ENCODE measurements at places on chromosomes 5 and 9.
A peak's percentile ranks its signal among the peaks of the same experiment; 100 is the strongest.

DNA sequence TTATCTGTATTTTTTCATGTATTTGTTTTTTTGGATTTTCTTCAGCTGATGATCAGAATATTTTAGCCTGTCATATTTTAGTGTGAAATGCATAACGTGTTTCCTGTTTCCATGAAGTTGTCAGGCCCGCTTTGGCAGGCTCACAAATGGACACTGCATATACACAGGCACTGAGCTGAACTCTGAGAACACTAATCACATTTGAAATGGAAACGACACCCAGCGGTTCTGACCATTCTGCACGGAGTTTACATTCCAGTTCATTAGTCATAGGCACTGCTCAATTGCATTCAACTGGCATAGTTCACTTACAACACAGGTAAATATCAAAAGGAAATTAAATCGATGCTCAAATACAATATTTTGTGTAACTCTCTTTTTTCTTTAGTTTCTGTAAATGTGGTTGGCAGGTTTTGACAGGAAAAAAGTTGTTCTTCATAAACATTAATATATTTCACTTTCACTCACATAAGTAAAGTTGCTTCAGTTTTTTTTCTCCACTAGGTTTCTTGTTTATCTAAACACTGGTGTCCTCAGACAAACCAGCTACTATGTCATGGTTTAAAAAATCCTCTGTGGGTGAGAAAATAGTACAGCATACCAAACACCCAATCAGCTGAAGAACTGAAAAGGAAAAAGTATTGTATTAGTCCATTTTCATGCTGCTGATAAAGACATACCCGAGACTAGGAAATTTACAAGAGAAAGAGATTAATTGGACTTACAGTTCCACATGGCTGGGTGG, 559.0 kb upstream of the DAP start:
- no peak for DNase-seq

GRCh38 chr9:1238407-1238806, 188.2 kb downstream of the DMRT2 start:
- DNase-seq: no peak

- peak; percentile 38 for DNase-seq
These were observed at the start of gene IGFBPL1 for GRCh38 chr9:38423973-38424843. IGFBPL1 (minus strand) TSS chr9:38424454; CDS start chr9:38424424, 30 bp downstream.

GRCh38 chr9:73152543-73152844, 829 bp downstream of the ANXA1 start:
- no peak for DNase-seq

DNA sequence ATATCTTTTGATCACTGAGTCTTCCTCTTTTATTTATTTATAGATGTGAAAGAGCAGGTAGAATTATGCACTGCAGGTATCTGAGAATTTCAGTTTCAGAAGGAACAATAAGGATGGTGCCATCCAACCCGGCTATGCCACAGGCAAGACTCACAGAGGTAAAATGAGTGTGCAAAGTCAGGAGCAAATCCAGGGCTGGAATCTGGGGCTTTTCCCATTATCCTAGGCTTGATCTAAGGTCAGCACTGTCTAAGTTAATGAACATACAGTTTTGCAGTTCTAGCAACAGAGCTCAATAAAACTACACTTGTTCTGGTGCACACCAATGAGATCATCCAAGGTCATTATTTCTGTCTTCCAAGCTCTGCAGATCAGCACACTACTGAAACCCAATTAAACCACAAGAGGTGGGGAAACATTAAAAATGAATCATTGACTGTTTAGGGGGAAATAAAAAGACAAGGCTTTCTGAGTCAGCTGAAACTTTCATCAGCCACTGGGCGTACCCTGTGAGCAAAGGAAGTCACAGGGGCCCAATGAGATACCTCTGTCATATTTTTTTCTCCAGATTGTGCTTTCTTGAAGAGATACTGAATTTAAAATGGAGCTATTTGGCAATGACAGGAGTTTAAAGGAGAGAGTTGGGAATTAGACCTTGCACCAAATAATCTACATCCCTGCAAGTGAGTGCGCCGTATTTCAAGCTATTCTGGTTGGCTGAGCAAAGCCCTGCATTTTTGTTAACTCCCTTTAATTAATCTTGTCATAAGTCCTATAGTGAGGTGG, 662.2 kb upstream of the ZNF608 start:
- DNase-seq: no peak

DNA sequence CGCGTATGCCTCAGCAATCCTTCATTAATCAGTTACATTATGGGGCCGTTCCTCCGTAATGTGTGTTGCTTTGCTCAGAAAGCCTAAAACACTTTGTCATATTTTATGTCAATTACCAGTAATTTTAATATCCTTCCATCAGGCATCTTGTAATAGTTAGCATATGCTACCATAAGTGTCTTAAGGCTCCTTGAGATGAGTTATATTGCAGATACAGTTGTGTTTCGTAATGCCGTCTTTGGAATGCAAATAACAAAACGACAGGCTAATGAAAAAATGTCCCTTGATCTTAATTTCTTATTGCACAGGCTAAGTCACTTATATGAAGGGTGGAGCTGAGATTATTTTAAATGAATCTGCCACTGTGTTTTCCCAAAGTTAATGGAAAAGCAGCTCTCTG, 50.5 kb downstream of the TBCA start:
- DNase-seq: no peak

DNA sequence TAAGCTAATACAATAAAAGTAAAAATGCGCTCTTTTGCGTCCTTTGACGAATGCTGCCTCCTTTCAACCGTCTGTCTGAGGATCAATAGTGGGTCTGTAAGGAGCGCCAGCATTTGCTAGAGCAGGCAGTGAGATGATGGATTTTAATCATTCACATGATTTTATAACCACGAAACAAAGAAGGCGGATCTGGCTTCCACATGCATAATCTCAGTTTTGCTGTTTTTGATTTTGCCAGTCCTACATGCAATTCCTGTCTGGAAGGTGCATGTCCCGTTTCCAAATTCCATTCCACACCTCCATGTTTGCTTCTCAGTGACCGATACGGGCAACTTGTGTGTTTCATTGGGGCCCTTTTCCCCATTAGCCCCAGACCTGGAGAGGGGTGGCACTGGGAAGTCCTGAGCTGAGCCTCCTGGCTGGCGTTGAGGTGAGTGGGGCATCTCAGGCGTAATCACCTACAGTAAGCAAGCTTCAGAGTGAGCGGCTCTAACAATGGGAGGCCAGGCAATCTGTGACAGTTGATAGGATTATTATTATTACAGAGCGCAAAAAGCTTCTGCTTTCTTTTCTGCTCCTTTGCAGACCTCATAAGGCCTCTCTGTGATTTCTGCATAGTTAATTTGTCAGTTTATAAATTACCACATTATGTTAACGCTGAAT, 405.4 kb downstream of the ZSWIM6 start:
- DNase-seq: no peak

DNA sequence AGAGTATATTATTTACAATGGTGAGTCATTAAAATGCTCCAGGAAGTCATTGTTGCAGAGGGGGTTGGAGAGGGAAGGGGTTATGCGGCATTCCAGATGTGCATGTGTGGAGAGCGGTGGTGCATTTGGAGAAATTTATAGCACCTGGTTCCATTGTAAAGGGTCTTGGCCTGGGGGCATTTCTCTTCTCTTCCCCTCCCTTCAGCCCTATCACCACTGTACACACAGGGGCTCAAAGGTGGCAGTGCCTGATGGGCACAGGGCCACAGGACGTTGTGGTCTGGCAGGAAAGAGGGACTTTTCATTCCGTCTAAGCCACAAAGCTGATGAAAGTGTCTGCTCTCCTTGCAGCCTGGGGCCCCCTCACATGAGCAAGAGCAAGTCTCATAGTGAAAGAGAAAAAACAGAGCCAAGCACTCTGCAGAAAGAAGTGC, 442.4 kb upstream of the ZNF462 start:
- DNase-seq: no peak

DNA sequence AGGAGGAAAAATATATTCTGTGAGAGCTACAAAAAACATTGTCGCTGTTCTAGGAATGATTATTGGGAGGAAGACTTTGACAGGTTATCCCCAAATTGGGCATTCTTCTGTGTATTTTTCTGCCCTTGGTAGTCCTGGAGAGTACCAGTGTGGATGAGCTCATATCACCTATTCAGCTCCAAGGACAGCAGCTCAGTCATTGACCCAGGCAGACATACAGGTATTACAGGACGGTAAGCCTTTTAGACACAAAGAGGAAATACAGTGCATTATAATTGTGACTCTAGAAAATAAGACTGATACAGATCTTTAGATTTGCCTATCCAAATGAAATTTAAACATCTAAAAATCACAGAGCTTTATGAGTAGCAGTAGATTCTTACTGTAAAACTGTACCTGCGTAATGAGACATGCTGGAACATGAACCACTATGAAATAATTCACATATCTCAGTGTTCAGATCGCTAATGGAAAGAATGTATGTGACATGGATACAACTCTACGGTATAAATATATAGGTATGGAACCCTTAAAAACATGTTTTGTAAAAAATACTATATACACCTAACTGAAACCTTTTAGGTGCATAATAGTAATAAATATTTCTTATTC, 56.0 kb downstream of the PLK2 start:
- no peak for DNase-seq

GRCh38 chr5:120358949-120359348, 105.2 kb upstream of the PRR16 start:
- DNase-seq: no peak

Data from neural crest cell (in vitro differentiated cells).